ENCODE measurements at places on chromosomes 3 and 15.
A peak's percentile ranks its signal among the peaks of the same experiment; 100 is the strongest.

DNA sequence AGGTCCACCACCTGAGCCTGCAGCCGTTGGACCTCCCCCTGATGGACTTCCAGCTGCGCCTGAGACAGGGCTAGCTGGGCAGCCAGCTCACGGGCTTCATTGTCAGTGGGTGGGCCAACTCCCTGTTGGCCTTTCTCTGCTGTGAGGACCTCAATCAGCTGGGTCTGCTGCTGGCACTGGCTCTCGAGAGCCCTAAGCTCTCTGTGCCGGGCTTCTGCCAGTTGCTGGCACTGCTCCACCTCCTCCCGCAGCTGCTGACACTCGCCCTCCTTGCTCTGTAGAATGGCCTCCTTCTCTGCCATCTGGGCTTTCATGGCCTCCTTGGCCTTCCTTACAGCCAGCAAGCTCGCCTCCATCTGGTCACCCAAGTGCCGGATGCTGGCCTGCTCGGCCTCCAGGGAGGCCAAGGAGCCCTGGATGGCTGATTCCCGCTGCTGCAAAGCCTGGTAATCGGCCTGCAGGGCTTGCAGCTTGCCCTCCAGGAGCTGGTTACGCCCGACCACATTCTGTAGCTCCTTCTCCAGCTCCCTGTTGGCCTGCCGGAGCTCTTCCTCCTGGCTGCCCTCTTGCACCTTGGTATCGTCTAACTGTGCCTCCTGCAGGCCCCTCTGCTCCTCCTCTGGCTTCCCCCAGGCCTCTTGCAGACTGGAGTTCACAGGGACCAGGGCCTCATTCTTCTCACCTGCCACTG, 23.8 kb downstream of the CXCR6 start:
- DNase-seq, result no peak

DNA sequence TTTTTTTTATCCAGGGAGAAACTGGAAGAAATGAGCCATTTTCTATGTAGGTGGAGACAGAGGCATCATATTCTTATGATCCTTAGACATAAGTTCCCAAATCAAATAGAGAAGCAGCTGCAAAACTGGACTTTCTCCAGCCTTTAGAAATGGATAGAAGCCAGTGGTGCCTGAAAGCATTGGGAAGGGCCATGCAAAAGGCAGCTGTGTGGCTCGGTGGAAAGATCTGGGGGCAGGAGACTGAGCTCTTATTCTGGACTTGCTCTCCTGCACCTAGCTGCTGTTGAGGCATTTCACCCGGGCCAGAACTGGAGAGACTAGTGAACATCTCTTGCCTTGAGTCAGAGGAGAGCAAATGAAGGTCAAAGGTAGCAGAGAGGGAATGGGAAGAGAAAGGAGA, 73.1 kb downstream of the TFG start:
- no peak for DNase-seq

DNA sequence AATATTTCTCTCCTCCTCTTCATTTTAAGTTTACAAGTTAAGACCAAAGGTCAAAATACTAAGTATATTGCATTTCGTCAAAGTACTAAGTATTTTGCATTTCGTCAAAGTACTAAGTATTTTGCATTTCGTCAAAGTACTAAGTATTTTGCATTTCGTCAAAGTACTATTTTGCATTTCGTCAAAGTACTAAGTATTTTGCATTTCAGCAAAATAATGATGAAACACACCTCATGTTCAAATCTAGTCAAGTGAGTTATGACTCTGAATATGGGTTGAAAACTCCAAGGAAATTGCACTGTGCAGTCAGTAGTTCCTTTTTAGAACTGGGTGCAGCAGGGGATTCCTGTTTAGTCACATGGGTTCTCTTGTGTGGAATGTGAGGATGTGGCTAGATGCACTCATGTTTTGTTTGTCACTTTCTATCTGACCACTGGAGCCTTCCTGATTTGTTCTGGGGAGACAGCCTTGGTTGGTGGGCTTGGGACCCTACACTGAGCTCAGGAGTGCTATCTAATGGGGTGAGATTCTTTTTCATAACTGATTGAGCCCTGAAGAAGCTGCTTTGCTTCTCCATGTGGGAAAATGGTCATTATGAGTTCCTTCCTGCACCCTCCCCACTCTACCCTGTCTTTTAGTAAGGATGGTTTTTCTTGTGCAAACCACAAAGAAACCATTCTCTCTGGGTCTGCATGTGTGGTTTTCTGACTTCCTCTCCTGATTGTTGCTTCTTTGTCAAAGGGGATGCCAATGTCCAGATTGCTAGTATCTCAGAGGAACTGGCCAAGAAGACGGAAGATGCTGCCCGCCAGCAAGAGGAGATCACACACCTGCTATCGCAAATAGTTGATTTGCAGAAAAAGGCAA, 73.4 kb downstream of the CCK start:
- no peak for DNase-seq

DNA sequence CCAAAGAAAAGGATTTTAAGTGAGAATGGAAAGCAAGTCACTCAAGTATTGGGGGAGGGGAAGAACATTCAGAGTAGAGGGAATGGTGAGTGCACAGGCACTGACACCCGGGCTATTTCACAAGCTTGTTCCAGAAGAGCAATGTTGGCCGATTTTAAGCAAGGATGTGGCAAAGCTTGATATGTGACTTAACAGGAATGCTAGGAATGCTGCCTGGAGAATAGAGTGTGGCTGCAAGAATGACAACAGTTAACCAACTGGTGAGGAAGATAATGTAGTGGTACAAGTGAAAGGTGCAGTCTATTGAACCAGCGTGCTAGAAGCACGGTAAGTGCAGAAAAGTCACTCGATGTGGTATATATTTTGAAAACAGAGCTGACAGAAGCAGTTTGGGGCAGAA, 6.2 kb upstream of the CCDC80 start:
- no peak for DNase-seq

- no peak for DNase-seq
These were observed 391.2 kb upstream of the NECTIN3 start for GRCh38 chr3:110680450-110680849.

GRCh38 chr3:167657684-167658225, 4.0 kb upstream of the WDR49 start:
- no peak for DNase-seq

GRCh38 chr15:36335659-36336058, 243.8 kb upstream of the CDIN1 start:
- no peak for DNase-seq

GRCh38 chr15:57464480-57464879, 88.2 kb downstream of the CGNL1 start:
- DNase-seq, result no peak

DNA sequence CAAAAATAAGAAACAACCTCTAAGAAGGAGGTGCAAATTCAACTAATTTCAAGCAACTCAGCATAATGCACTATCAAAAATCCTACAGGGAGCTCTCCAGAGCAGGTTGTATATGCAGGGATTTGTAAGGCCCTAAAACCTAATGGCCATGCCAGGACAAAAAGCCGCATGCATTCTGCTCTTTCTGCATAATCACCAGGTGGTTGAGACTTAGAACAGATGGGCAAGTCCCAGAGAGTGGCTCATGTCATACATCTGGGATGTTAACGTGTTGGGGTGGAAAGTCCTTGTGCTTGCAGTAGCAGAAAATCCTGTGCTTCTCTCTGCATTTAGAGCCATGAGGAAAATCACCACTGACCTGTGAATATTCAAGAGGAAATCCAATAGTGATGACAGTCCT, 1002.9 kb downstream of the AGBL1 start:
- DNase-seq, result no peak

- DNase-seq, result no peak
These were observed 644.7 kb downstream of the OTOL1 start for GRCh38 chr3:162141272-162141791.

DNA sequence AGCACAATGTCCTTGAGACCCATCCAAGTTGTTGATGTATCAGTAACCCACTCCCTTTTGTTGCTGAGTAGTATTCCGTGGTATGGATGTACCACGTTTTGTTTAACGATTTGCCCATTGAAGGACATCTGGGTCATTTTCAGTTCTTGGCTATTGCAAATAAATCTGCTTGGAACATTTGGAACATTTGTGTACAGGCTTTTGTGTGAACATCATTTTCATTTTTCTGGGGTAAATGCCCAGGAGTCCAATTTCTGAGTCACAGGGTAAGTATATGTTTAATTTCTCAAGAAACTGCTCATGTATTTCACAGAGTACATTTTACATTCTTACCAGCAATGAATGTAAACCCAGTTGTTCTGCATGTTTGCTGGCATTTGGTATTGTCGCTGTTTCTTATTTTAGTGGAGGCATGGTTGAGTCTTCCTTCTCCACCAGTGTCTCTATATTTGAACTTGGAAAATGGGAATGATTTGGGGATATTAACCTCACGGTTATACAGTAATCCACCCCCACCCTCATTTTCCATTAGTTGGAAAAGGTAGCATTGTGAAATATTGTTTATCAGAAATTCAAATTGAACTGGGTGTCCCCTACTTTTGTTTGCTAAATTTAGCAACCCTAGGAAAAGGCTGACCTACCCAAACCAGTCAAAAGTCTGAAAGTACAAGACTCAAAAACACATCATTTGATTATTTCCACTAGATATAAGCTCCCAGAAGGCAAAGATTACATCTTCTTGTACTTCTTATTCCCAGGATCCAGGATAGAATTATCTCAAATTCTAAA, 30.8 kb downstream of the POMGNT2 start:
- DNase-seq, result no peak

DNA sequence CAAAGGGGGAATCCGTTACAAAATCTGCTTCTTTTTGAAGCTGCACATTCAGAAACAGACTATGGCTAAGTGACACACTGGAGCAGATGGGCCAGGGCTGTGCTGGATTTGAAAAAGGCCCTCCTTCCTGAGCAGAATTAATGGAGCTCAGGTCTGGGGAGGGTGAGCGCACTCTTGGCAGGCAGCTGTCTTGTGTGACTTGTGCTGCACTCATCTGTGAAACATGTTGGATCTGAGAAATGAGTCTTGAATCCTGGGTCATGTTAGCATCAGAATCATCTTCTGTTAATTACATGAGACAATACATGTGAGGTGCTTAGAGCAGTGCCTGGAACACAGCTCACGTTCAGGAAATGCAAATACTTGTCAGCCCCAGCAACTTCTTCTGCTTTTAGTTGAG, 219.6 kb downstream of the THSD4 start:
- DNase-seq, result no peak

- no peak for DNase-seq
These were observed 31.0 kb upstream of the ATOSA start for GRCh38 chr15:52710050-52710707.

- DNase-seq, result no peak
These were observed 136.0 kb upstream of the RARB start for GRCh38 chr3:25292036-25292435.

GRCh38 chr15:94286583-94286982, 55.2 kb downstream of the MCTP2 start:
- peak; percentile 25 for DNase-seq

GRCh38 chr3:126316031-126316461, 41.2 kb downstream of the KLF15 start:
- no peak for DNase-seq

- peak; percentile 86 for DNase-seq
These were observed 5.9 kb downstream of the FLNB start for GRCh38 chr3:58013973-58014649.

DNA sequence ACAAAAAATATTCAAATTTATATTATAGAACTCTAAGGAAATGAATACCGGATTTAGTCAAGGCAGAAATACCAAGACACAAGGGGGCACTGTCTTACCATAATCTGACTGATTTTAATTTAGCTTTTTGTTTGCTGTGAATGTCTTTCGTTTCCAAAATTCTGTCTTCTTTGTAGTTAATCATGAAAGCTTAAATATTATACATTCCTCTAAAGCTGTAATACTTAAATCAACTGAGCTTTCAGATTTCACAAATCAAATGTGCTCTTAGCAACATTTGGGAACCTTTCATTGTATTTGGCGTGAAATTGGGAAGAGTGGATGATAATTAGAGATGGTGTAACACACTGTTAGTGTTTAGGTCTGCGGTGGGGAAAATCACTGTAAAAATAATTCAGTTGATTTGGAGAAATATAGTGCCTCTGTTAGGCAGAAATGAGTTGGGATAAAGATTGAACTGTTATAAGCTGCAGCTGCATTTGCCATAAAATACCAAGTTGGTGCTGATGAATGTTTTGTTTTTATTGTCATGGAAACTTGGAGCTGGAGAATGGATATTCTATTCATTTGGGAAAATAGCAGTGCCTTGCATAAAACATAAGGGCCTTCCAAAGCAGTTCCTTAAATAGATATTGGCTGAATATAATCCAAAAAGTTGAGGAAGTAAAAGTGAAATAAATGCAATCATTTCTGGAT, 228.2 kb downstream of the TCF12 start:
- peak; percentile 26 for DNase-seq

- no peak for DNase-seq
These were observed 73.5 kb upstream of the PPIB start for GRCh38 chr15:64236156-64236894.

DNA sequence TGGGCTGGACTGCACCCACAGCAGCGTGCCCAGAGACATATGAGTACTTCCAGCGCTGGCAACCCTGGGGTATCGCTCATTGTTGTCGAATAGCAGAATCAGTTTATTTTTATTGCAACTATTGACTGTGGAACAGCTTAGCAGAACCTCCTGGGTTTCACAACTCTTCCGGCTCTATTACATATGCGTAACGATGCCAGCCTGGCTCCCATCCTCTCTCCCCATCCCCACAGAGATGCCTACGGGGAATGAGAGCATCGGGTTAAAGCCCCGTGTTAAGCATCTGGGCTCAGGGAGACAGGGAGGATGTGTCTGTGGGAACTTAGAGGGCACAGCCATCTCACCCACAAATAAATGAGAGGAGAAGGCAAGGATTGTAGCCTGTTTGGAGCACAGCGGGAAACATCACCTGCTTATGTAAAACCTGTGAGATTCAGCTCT, 76.6 kb upstream of the DLG1 start:
- no peak for DNase-seq

DNA sequence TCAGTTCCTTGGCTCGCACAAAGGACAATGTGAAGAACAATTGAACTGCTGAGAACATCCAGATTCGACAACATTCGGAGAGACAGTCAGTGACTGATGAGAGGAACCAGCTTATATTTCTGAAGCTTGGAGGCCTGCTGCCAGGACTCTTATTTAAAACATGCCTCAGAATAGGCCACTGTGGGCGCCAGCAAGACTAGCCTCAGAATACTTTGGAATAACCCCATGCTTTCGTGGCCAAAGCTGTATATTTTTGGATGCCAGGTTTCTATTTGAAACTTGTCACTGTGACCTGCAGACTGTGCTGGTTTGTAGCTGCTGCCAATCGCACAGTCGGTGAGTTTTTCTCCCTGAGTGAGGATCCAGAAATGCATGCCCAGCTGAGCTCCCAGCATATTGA, 129.9 kb upstream of the UBE3A start:
- DNase-seq, result no peak

DNA sequence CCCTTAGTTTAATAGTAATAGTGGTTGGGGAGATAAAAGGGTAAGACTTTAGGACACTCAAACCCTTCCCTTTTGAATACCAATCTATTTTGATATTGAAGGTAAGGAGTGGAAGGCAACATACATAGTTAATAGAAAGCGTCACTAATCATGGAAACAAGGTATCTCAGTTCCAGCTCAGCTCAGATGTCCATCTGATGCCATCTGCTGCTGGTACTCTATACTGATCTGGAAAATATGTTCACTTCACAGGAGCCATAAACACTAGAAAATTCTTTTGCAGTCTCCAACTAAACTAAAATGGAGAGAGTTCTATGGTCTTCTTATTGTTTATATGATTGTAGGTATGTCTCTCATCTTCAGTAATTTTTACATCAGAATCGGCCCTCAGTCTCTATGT, 1777.1 kb downstream of the OTOL1 start:
- no peak for DNase-seq
